ENCODE measurements at places on chromosomes 1 and 21.
A peak's percentile ranks its signal among the peaks of the same experiment; 100 is the strongest.

- DNase-seq = no peak
Measured at GRCh38 chr1:193211539-193211938, 25.1 kb upstream of the B3GALT2 start.

- no peak for DNase-seq
Measured at GRCh38 chr1:222880587-222880986, 65.7 kb downstream of the DISP1 start.

DNA sequence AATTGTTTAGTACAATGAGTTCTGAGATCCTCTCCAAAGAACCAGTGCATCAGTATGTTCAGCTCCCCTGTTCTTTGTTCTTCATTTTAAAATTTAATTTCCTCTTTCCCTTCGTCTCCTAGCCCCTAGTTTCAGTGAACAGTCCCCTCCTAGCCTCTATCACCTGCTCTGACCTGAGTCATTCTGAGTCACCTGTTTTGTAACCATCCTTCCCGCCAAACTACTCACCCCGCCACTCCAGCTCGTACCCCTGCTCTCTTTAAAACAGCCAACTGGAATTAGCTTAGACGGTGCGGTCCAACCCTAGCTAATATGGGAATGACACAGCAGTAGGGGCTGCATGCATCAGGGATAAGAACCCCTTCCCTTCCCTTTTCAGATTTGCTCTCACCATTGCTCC lies 16.8 kb upstream of the ERVH48-1 start:
- DNase-seq = no peak

GRCh38 chr1:234260578-234260977 lies 112.7 kb upstream of the COA6 start:
- DNase-seq = no peak

GRCh38 chr1:213649373-213649772 lies 338.4 kb upstream of the PROX1 start:
- no peak for DNase-seq

DNA sequence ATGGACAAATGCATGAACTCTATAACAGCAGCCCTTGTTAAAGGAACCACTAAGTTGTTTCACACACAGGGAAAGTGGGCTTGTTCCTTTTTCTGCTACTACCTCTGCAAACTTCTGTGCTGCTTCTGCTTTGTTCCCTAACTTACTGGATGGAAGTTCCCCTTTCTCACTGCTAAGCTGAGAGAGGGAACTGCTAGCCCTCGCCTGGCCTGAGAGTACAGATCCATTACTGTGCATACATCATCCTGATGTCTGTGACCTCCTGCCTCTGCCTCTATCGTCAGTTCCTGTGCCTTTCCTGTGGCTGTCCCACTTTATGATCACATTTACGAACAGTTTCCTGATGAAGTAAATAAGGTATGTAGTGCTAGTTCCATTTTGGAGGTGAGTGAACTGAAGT lies 3.5 kb downstream of the GNAT2 start:
- DNase-seq = no peak

- no peak for DNase-seq
Measured at GRCh38 chr1:225529726-225530125, 101.9 kb upstream of the LBR start.

GRCh38 chr1:208108646-208109330 lies 135.4 kb downstream of the PLXNA2 start:
- no peak for DNase-seq

GRCh38 chr1:174786760-174787159 lies 213.0 kb upstream of the CACYBP start:
- DNase-seq = peak; percentile 50

DNA sequence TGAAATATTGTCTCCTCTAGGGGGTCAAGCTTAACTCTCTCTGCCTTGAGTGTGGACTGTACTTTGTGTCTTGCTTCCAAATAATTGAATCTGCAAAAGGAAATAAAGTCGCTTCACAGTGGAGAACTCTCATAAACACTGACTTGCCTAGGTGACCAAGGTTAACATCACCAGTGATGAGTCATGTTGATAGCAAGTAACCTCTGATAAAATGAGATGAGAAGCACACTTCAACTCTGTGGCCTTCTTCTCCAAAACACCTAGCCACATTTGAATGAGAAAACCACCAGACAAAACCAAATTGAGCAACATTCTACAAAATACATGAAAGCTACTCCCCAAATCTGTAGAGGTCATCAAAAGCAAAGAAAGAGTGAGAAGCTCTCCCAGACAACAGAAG lies 37.6 kb downstream of the PDE4B start:
- no peak for DNase-seq

DNA sequence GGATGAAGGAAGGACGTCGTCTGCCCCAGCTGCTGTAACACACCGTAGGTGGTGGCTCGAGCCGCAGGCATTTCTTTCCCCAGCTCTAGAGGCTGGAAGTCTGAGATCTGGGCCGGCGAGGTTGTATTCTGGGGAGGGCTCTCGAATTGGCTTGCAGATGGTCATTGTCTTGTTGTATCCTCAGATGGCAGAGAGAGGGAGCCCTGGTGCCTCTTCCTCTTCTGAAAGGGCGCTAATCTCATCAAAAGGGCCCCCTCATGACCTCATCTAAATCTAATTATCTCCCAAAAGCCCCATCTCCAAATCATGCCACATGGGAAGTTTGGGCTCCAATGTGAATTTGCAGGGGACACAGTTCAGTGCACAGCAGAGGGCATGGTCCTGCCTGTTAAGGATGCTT lies 109.0 kb downstream of the SIK1 start:
- no peak for DNase-seq

DNA sequence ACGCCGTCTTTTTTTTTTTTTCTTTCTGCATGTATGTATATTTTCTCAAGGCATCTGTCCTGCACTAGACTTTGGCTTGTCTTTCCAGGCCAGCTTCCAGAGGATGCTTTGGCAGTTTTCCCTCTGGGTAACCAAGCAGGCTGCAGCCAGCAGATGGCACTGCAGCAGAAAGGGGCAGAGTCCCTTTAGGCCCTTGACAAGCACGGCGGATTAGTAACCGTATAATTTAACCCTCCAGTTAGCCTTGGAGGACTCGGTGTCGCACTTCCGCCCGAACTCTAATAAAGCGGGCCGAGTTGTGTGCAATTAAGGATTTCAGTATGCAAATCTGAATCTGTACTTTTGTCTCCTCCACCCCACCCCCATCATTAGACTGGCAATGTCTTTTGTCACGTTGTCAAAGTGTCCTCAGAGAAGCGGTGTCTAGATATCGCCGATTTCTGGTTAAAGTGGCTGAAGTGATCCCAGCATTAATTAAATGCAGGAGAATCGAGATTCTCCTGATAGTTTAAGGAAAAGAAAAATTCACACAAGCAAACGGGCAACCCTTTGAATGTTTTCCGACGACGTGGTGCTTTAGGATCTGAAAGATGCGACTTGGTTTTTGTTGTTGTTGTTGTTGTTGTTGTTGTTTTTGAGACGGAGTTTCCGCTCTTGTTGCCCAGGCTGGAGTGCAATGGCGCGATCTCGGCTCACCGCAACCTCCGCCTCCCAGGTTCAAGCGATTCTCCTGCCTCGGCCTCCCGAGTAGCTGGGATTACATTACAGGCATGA lies 1.1 kb upstream of the TMEM167B start:
- no peak for DNase-seq

Data from GM06990 (cell line).